Kasumi-1 (cell line): ENCODE measurements at places on chromosomes 6 and 20.

GRCh38 chr20:49435639-49436038 is 46.8 kb downstream of the KCNB1 start:
- no peak for DNase-seq

- no peak for DNase-seq
These were observed 614.2 kb downstream of the TENT5A start for GRCh38 chr6:81138236-81138635.

DNA sequence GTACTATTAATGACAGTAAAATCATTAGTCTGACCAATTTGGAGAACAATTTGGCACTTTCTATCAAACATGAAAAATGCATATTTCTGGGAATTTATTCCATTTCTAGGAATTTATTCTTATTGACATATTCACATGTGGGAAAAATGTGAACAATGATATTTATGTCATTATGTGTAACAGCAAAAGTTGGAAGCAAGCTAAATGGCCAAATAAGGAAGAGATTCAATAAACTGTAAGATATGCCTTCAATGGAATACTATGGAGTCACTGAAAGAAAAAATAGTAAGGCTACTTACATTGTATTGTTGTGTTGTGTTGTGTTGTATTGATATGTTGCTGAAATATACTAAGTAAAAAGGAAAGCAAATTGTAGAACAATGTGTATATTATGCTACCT is 100.5 kb upstream of the EDN1 start:
- no peak for DNase-seq

DNA sequence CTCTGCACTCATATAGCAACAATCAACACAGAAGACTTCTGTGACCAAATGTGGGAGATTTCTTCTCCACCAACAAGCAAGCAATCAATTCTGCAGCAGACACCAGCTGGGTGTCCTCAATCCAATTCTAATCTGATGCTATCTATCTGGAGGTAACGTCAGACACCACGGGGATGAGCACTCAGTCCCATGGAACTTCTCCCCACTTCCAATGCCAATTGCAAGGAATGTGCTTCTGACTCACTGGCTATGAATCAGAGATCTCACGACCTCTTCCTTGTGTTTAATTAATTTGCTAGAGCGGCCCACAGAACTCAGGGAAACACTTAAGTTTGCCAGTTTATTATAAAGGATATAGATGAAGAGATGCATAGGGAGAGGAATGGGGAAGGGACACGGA is 103.5 kb upstream of the SIRPG start:
- no peak for DNase-seq

DNA sequence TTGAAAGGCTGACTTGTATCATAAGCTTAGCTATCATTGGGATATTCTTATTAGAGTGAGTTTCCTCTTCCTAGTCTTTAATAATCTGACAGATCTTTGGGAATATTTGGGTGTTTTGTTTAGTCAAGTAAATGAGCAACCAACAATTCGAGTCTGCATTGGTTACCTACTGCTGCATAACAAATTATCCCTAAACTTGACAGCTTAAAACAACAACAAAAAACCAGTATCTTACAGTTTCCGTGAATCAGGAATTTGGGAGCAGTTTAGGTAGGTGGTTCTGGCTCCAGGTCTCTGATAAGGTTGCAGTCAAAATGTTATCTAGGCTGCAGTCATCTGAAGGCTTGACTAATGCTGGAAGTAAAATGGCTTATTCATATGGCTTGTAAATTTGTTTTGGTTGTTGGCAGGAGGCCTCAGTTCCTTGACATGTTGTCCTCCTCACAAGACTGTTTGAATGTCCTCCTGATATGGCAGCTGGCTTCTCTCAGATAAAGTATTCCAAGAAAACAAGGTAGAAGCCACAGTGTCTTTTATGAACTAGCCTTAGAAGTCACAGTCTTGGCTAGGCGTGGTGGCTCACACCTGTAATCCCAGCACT is 7.2 kb downstream of the GTF3C6 start:
- DNase-seq = no peak

DNA sequence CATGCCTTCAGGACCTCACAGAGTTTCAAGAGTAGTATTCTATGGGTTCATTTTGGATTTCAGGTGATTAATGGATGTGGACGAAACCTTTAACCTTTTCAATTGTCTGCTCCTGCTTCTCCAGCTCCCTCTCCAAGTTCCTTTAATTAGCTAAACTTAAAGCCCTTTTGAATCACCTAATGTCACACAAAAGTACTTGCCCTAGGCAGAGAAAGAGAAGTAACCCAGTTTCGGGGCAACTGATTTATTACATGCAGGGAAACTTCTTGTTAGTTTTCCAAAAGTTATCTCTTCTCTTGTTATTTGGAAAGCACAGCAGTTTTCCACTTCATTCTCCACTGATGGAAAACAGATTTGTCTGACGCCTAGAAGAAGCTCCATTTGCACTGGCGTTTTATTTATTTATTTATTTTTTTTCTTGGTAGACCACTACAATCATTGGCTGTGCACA is 407.7 kb upstream of the JARID2 start:
- no peak for DNase-seq

DNA sequence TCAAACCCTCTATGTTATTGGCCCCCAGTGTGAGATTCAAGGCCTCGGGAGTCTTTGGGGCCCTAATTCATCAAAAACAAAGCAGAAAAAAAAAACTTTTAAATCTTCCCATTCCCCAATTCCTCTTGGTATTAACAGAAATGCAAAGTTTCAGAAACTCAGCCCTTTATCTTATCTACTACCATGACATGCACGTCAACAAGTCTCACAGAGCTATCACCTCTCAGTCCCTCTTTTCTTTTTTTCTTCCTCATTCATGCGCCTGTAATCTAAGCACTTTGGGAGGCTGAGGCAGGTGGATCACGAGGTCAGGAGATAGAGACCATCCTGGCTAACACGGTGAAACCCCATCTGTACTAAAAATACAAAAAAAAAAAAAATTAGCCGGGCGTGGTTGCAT is 22.7 kb downstream of the SAMD3 start:
- no peak for DNase-seq

GRCh38 chr6:35718911-35719381 is 17.9 kb upstream of the ARMC12 start:
- no peak for DNase-seq

DNA sequence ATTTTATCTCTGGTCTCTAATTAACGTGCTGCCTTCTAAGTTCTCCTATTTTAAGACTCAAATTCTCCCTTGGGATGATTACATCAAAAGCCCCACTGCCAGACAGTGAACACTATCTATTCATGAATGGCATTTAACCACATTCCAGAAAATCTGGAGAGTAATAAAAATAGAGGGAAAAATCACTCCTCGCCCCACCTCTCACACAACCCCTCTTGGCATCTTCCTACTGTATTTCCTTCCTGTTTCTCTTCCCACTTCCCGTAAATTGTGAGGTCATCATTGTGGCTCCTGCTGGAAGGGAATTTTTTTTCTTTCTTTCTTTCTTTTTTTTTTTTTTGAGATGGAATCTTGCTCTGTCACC is 31.5 kb downstream of the RAB44 start:
- no peak for DNase-seq

GRCh38 chr20:64131406-64131805 is 24.0 kb upstream of the NPBWR2 start:
- DNase-seq = no peak

GRCh38 chr6:109006818-109007217 is 87.8 kb downstream of the SESN1 start:
- no peak for DNase-seq

- DNase-seq = no peak
These were observed 56.4 kb upstream of the IYD start for GRCh38 chr6:150312395-150312794.

DNA sequence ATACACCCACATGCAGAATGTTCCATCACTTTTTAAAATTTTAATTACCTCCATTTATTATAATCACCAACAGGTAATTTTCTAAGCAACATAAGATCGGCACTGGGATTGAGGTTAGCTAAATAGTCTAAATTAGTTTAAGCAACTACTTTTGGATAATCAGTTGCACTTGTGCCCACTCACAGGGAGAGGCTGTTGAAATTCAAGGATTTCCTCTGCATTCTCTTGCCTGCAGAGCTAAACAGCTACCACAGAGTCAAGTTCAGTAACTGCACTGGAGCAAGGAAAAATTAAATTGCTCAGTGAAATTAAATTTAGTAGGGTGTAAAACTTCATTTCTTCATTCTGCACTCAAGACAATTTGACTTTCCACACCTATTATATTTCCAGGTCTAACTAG is 120.7 kb upstream of the CCDC28A start:
- DNase-seq = no peak

GRCh38 chr6:134309983-134310605 is 7.8 kb downstream of the SGK1 start:
- DNase-seq = no peak

GRCh38 chr6:147023148-147023547 is 181.1 kb upstream of the STXBP5 start:
- DNase-seq = no peak

GRCh38 chr20:45014671-45015415 is 48.5 kb downstream of the STK4 start:
- no peak for DNase-seq

DNA sequence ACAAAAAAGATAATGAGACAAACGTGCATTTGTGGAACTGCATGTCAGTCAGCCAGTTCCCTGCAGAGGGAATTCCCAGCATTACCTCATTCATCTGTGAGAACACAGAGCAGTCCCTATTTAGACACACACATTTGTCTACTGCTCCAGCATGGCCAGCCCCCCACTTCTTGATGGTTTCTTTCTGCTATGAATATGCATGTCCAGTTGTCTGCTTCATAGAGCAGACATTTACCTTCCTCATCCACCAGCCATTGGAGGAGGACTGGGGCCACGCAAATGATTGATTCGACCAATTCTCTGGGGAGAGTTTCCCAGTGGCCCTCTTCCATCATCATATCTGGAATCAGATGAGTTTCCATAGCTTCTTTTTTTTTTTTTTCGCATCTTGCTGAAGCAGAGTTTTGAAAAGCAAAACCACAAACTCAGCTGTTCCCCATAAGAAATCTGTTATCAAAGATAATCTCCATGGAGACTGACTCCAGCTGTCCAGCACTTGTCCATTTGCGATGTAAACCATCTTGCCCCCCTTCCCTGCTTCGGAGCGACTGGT is 11.8 kb downstream of the ENPP1 start:
- DNase-seq = no peak

DNA sequence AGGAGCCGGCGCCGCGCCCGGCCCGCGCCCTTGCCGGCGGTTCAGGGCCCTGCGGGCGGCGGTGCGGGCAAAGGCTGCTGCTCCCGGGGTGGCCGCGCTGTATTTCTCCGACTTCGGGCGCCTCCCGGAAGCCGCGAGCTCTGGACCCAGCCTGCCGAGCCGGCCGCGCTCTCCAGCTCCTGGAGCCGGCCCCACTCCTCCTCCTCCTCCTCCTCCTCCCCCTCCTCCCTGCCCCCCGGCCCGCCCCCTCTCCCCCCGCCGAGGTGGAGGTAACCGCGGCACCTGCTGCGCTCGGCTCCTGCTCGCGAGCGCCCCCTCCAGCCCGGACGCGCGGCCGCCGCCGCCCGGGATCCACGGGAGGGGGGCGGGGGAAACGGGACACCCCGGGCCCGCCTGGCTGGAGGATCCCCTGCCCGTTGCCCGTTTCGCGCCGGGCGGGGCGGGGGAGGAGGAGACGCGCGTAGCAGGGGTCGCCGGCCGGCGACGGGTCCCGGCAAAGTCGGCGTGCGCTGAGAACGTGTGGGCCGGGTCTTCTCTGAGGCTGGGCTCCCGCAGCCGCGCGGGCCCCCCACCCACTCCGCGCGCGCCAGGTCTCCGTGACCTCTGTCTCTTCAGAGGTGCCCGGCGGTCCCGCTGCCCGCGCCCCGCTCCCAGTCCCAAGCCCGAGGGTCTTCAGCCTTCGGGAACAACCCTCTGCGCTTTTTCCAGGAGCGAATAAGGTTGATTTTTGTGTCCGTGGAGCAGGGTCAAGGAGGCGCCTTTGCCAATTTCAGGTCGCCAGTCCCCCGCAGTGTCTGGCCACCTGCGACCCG is at the start of gene SLC22A23:
Gene SLC22A23 (minus strand): TSS at position 153 of the 812 bp plus-strand sequence. CDS start 491 bp downstream, outside the sequence.
- DNase-seq = no peak

- no peak for DNase-seq
These were observed 391.2 kb upstream of the MAP3K7 start for GRCh38 chr6:90978046-90978445.

- no peak for DNase-seq
These were observed 7.7 kb downstream of the DNAH8 start for GRCh38 chr6:38722727-38723334.

DNA sequence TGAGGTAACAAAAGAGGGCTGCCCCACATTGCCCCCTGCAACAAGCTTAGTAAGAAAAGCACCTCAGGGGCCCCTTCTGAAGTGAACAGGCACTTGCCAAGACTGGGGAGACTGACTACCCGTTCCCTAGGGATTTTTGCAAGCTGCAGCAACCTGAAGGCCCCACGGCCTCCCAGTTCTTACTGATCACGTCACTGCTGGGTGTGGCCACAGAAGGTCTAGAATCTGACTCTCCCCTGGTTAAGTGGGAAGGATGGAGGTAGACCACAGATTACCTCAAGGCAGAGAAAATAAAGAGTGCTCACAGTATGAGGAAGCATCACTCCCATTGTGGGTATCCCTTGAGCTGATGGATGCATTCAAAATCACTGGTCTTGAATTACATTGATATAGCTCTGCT is 201.5 kb upstream of the KCNQ5 start:
- DNase-seq = no peak
